ENCODE measurements at places on chromosomes 16 and 17.

GRCh38 chr16:86625029-86625428 lies 46.7 kb downstream of the FOXL1 start:
- DNase-seq: no peak

GRCh38 chr17:82547981-82548380 lies 28.4 kb downstream of the FOXK2 start:
- DNase-seq: no peak

DNA sequence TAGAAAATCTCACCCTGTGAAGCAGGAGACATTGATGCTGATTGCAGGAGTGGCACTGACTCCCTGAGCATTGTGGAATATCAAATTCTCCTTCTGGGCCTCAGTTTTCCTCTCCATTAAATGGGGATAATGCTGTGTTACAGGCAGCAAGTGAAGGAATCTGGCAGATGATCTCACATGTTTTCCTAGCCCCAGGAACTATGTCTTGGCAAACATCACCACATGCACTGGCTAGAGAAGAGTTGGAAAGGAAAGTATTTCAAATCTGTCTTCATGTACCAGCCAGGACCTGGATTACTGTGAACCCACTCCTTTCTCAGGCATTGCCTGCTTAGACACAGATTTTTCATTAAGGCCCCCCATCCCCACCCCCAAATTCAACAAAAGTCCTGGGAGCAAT lies 13.6 kb upstream of the CCL8 start:
- DNase-seq: no peak

DNA sequence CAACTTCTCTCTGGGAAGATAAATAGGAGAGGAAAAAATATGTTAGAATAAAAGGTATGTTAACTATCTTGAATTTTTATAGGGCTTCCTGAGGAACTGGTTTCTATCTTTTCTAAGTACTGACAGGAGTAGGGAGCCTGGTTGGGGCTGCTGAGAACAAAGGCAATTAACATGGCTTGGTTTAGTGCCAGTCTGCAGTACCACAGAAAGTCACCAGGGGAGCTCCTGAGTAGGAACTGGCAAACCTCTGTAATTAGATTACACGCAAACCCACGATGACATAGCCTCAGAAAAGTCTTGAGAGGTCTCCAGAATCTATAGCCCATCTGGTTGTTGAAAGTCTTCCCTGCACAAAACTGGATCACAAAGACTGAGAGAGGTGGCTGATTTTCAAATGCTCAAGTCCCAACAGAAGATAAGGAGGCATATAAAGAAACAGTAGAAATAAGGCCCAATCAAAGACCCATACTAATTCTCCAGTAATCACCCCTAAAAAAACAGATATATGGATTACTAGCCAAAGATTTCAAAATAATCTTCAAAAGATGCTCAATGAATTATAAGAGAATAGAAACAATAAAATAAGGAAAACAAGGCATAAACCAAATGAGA lies 11.7 kb upstream of the CNTNAP4 start:
- no peak for DNase-seq

GRCh38 chr16:71726476-71727315 lies 2.2 kb upstream of the PHLPP2 start:
- no peak for DNase-seq

DNA sequence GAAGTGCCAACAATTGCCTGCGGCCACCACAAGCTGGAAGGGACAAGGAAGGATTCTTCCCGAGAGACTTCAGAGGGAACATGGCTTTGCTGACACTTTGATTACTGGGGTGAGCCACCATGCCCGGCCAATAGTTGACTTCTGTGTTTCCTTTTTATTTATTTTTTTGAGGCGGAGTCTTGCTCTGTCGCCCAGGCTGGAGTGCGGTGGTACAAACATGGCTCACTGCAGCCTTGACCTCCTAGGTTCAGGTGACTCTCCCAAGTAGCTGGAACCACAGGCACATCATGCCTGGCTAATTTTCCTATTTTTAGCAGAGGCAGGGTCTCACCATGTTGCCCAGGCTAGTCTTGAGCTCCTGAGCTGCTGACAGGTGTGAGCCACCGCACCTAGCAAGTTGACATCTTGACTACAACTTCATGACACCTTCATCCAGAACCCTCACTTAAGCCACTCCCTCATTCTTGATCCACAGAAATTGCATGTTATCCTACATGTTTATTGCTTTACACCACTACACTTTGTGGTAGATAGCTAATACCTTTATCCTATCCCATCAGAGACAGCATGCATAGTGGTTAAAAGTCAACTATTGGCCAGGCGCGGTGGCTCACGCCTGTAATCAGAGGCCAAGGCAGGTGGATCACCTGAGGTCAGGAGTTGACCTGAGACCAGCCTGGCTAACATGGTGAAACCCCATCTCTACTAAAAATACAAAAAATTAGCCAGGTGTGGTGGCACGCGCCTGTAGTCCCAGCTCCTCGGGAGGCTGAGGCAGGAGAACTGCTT lies 16.1 kb upstream of the GPRC5C start:
- no peak for DNase-seq

GRCh38 chr17:7824021-7824924 lies 9.7 kb upstream of the KDM6B start:
- no peak for DNase-seq

DNA sequence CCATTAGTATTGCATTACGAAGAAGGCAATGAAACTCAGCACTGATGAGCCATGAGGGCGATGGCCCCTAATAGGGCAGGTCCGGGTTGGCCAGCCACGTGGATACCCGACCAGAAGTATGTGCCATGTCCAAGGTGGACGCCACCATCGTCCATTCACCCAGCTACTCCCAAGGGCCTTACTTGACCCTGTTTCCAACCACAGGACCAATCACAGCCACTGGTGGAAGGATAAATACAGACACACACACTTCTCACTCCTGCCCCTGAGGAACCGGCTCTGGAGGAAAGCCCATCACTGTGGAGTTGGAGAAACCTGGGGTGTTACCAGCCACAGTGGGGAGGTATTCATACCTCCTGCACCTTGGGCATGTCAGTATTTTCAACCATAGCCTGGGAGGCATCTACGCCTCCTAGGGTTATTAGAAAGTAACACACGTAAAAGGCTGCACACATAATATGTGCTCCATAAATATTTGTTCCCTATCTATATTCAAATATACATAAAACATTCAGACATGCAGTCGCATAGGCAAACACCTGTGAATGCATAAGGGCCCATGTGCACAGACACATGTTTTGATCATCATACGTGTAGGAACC lies 5.4 kb upstream of the ITGA3 start:
- DNase-seq: no peak

- no peak for DNase-seq
Observed at GRCh38 chr16:20874088-20874581, 26.0 kb downstream of the DCUN1D3 start.

All from NCI-H510A (cell line).